ENCODE measurements at places on chromosomes 2 and 18. TPM values are rescaled to one million over a fixed set of nuclear protein-coding genes. Genes with fewer than 3 reads are reported as not detected.

DNA sequence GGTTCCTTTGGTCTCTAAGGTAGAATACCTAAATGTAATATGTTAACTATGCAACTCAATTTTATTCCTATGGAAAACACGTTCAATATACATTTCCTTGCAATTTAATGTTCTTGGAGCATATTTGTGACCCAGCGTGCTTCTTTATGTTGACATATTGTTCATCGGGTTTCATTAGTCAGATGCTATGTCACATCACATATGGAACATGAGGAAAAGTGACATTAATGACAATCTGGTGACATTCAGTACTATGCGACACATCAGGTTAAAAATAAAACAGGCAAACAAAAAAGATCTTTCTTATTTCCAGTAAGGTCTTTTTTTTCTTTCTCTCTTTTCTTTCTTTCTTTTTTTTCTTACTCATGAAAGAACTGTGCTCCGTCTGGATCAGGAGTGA lies 135.6 kb upstream of the SMIM21 start:
- no peaks in the 10 kb centered on the region for H3K4me1 ChIP-seq
- no peak for DNase-seq
- H3K27ac ChIP-seq, result no peak overlapping the region
- no peaks in the 10 kb centered on the region for H3K27me3 ChIP-seq

SIX2 gene
- total RNA-seq, result 1.7 TPM

- no peak for DNase-seq
- no peak overlapping the region for H3K4me3 ChIP-seq
- peaks cover 6% of the 10 kb centered on the region for H3K4me1 ChIP-seq
- H3K27me3 ChIP-seq, result no peaks in the 10 kb centered on the region
- peaks cover 17% of the 10 kb centered on the region for H3K36me3 ChIP-seq
- no peak overlapping the region for H3K27ac ChIP-seq
These were observed 93.6 kb downstream of the BCL11A start for GRCh38 chr2:60459851-60460250.

DNA sequence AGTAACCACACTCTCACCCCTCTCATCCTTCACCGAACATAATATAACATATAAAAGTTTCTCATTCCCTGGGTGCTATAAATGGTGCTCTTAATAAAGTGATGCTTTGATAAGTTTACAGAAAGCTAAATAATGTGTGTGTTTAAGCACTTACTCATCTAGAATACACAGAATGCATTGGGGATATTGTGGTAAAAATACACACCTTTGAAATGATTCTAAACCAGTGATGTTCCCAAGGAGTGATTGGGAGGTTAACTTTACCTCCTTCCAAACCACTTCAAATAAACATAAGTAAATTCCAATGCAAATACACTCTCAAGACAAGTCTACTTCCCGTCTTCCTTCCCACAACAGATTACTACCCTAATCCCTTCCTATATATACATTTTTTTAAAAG lies 85.3 kb upstream of the TWSG1 start:
- no peaks in the 10 kb centered on the region for H3K4me1 ChIP-seq
- H3K36me3 ChIP-seq, result peaks cover 46% of the 10 kb centered on the region
- H3K4me3 ChIP-seq, result no peak overlapping the region
- no peaks in the 10 kb centered on the region for H3K27me3 ChIP-seq

DNA sequence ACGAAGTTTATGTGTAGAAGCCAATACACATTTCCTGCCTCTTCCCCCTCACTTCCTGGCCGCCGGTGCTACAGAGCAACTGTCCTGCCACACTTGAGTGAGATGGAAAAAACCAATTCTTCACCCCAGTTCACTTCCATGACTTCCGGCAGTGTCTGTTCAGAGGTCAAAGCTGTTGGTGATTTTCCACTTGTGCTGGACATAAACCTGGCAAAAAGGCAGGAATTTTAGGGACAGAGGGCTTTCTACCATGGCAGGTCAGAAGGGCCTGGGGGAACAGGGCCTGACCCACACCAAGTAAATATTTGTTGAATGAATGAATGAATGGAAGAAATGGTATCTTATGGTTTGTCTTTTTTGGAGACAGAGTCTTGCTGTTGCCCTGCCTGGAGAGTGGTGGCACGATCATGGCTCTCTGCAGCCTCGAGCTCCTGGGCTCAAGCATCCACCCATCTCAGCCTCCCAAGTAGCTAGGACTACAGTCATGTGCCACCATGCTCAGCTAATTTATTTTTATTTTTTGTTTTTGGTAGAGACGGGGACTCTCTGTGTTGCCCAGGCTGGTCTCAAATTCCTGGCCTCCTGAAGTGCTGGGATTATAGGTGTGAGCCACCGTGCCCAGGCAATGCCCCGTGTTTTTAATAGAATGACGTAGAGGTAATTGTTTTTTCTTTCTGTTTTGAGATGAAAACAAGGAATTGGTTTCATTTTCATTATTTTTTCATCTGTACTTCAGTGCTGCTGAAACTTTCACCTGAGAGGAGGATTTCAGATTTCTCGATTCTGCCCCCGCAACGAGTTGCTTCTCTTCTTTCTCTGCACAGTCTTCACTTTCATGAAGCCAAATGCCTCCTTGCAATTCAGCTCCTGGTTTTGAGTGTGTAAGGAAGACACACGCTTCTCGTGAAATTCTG lies 48.0 kb upstream of the LPIN2 start:
- no peak overlapping the region for H3K4me3 ChIP-seq
- DNase-seq, result no peak
- peaks cover 3% of the 10 kb centered on the region for H3K36me3 ChIP-seq
- H3K27me3 ChIP-seq, result no peaks in the 10 kb centered on the region

DNA sequence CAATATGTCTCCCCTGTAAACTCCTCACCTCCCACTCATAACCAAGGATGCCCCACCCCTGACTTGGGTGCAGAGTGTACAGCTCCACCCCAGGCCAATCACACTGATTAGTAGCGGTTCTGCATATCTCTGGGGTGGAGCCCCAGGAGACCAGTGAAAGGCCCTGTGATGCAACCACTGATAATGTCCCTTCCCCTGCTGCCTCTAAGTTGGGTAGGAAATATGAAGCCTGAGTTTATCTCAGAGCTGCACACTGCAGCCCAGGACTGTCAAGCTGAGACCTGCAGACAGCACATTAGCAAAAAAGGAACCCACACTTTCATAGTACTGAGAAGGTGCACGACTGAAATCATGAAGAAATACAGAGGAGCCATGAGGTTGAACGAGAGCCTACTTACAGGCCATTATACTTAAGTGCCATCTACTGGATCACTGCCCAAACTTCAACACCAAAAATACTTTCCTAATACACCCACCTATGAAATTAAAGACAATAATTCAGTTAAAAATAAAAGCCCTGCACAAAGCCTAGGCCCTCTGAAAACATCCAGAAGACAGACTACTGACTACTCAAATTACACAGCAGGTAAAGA lies 455.4 kb upstream of the LRRTM4 start:
- DNase-seq, result no peak
- H3K4me3 ChIP-seq, result no peak overlapping the region
- H3K36me3 ChIP-seq, result no peaks in the 10 kb centered on the region
- H3K27me3 ChIP-seq, result no peaks in the 10 kb centered on the region

DNA sequence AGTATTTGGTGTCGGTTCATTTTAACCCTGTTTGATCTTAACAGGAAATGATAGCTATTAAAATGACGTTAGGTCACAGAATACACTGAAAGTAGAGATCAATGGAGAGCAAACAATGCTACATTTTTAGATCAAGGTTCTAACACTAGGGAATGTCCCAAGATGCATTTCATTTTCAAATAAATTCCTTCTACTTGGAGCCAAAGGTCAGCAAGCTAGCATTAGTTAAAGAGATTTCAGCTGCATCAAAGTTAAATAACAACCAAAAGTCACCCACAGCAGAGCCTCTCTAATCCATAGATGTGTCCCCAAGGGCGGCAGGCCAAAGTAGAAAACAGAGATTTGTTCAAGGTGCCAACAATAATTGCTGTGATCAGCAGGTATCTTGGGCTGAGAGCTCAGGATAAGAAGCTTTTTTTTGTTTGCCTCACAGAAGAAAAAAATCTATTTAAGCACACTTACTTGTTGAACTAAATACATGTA lies 1233.6 kb upstream of the TMEFF2 start:
- H3K36me3 ChIP-seq, result no peaks in the 10 kb centered on the region
- no peaks in the 10 kb centered on the region for H3K4me1 ChIP-seq
- no peak for DNase-seq
- H3K27me3 ChIP-seq, result no peaks in the 10 kb centered on the region
- H3K4me3 ChIP-seq, result no peak overlapping the region
- H3K27ac ChIP-seq, result no peak overlapping the region

DNA sequence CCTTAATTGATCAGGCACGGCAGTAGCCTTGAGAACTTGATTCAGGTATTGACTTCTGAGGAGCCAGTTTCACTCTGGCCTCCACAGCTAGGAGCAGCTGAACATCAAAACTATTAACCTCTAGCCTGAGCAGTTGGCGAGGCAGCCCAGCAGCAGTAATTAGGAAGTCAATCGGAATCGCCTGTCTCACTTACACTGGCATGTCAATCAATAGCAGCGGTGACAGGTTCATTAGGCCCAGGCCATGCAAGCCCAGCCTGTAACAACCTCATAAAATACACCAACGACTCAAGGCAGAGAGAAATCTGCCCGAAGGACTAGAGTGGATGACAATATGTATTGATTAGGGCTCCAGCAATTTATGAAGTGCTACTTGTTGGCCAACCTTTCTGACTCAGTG lies 255.4 kb upstream of the SKOR2 start:
- H3K27me3 ChIP-seq, result no peaks in the 10 kb centered on the region
- H3K4me3 ChIP-seq, result no peak overlapping the region
- H3K36me3 ChIP-seq, result no peaks in the 10 kb centered on the region
- H3K27ac ChIP-seq, result no peak overlapping the region

STPG4 gene
- not detected for total RNA-seq

DNA sequence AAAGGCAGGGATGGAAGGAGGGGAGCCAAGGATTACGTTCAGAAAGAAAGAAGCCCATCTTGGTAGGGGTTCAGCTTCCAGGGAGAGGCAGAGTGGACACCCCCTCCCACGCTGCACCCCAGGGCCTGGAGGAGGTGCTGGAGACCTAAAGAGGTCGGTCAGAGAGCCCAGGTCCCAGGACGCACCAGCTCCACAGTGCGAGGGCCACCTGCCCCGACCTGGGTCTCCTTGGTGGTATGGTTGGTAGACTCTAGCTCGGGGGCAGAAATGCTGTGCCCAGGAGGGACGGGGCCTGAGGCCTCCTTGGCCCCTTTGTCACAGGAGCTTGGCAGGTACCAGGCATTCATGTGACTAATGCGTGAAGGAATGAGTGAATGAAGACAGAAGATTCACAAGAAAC lies 87.1 kb upstream of the RAB6C start:
- H3K4me1 ChIP-seq, result no peaks in the 10 kb centered on the region
- no peak overlapping the region for H3K27ac ChIP-seq
- no peaks in the 10 kb centered on the region for H3K27me3 ChIP-seq
- H3K4me3 ChIP-seq, result no peak overlapping the region
- no peak for DNase-seq

GRCh38 chr2:206940546-206940945 lies 1.2 kb downstream of the CPO start:
- DNase-seq, result no peak
- H3K4me1 ChIP-seq, result peaks cover 3% of the 10 kb centered on the region
- no peak overlapping the region for H3K4me3 ChIP-seq
- H3K36me3 ChIP-seq, result no peaks in the 10 kb centered on the region
- H3K27me3 ChIP-seq, result no peaks in the 10 kb centered on the region

CACNB4 gene
- 3.5 TPM for total RNA-seq

SDC1 gene
- 0.42 TPM for total RNA-seq

GRCh38 chr2:8009010-8009597 lies 672.8 kb upstream of the ID2 start:
- no peaks in the 10 kb centered on the region for H3K27me3 ChIP-seq
- no peaks in the 10 kb centered on the region for H3K36me3 ChIP-seq
- DNase-seq, result no peak
- no peak overlapping the region for H3K4me3 ChIP-seq
- no peak overlapping the region for H3K27ac ChIP-seq
- peaks cover 6% of the 10 kb centered on the region for H3K4me1 ChIP-seq

NYAP2 gene
- total RNA-seq, result not detected

DNA sequence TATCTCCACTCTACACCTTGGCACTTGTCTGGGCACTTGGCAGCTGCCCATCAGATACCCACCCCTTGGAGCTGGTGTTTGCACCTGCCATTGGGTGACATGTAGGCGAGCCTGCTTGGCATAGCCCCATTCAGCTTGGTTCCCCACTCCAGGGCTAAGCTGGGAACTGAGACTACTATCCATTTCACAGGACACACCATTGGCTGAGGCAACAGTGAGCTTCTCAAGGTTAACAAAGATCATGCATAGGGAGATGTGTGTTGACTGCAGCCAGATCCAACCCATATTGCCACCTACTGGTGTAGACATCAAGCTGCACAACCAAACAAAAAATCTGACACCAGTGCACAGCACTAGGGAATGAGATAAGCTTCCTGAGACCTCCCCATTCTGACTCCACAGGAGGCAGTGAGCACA lies 1389.8 kb upstream of the TMEFF2 start:
- no peaks in the 10 kb centered on the region for H3K36me3 ChIP-seq
- H3K27me3 ChIP-seq, result no peaks in the 10 kb centered on the region
- DNase-seq, result no peak
- no peak overlapping the region for H3K4me3 ChIP-seq

- DNase-seq, result peak; percentile 79
- no peaks in the 10 kb centered on the region for H3K36me3 ChIP-seq
- no peaks in the 10 kb centered on the region for H3K4me1 ChIP-seq
- no peak overlapping the region for H3K4me3 ChIP-seq
- no peaks in the 10 kb centered on the region for H3K27me3 ChIP-seq
- H3K27ac ChIP-seq, result no peak overlapping the region
These were observed 218.4 kb downstream of the CDH20 start for GRCh38 chr18:61551586-61551985.

GRCh38 chr2:105782646-105783045 lies 37.9 kb downstream of the NCK2 start:
- DNase-seq, result no peak
- H3K4me1 ChIP-seq, result peaks cover 57% of the 10 kb centered on the region
- no peaks in the 10 kb centered on the region for H3K27me3 ChIP-seq
- H3K4me3 ChIP-seq, result no peak overlapping the region

MRPS5 gene
- total RNA-seq, result 37.3 TPM

SERPINB7 gene
- total RNA-seq, result not detected

GRCh38 chr2:196284866-196285557 lies 113.6 kb upstream of the STK17B start:
- H3K36me3 ChIP-seq, result no peaks in the 10 kb centered on the region
- DNase-seq, result no peak

DNA sequence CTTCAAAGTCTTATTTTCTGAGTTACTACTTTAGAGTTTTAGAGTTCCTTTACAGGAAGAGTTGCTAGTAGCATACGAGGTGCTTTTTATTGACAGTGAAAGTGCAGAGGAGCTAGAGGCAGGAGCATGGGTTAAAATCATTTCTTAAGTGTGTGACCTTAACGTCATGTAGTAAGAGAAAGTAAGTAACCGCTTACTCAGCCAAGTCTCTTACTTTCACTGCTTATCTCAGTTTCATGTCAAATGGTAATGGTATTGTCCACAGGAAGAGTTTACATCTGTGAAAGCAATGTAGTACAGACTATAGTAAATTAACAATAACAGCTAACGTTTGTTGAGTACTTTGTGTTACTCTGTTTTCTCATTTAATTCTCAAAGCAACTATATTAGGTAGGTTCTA lies 12.6 kb downstream of the NDUFAF7 start:
- DNase-seq, result no peak
- H3K27ac ChIP-seq, result no peak overlapping the region
- H3K27me3 ChIP-seq, result no peaks in the 10 kb centered on the region
- H3K4me1 ChIP-seq, result no peaks in the 10 kb centered on the region
- no peak overlapping the region for H3K4me3 ChIP-seq

CNGA3 gene
- total RNA-seq, result 5.2 TPM

ARHGAP15 gene
- total RNA-seq, result 13.3 TPM

Data from esophagus muscularis mucosa (tissue), 4 donors.